ENCODE measurements at places on chromosomes 12 and 14. TPM values are rescaled to one million over a fixed set of nuclear protein-coding genes. Genes with fewer than 3 reads are reported as not detected.

- DNase-seq: no peak
- peaks cover 8% of the 10 kb centered on the region for H3K27me3 ChIP-seq
- H3K4me1 ChIP-seq: no peaks in the 10 kb centered on the region
- no peak overlapping the region for H3K27ac ChIP-seq
- no peaks in the 10 kb centered on the region for H3K36me3 ChIP-seq
Observed at GRCh38 chr12:112602150-112602549, 183.4 kb downstream of the PTPN11 start.

The ADCY4 gene
- polyA plus RNA-seq: 14.7 TPM

DNA sequence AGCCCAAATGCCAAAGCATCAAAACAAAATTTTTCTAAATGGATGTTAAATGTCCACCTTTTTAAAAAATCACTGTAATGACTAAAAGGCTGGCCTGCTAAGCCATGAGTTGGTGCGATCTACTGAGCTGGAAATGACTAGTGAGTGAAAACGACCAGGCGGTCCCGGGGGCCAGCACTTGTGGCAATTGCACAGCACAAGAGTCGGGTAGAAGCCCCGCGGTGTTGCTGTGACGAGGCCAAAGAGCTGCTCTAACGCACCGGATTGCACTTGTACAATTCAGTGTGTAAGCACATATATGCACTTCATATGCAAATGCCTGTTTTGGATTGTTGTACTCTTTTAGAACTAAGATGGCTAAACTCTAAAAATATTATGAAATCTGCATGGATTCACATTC, 64.1 kb upstream of the DYNC1H1 start:
- H3K27me3 ChIP-seq: no peaks in the 10 kb centered on the region
- no peaks in the 10 kb centered on the region for H3K4me1 ChIP-seq
- peaks cover 79% of the 10 kb centered on the region for H3K36me3 ChIP-seq
- no peak for DNase-seq

The RAPGEF3 gene
- 9.9 TPM for polyA plus RNA-seq

DNA sequence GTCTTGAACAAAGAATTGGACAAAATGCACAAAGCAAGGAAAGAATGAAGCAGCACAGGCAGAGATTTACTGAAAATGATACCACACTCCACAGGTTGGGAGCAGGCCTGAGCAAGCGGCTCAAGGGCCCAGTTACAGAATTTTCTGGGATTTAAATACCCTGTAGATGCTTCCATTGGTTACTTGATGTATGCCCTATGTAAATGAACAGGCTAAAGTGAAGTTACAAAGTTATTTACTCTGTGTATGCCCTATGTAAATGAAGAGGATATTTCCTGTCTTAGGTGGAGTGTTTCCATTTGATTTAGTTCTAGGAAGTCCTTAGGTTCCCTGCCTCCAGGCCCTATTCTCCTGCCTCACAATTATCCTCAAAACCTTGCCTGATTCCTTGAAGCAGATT, 36.6 kb downstream of the TMX1 start:
- no peaks in the 10 kb centered on the region for H3K27me3 ChIP-seq
- H3K4me1 ChIP-seq: no peaks in the 10 kb centered on the region

GRCh38 chr14:84420221-84420620, 1109.7 kb upstream of the FLRT2 start:
- peak; percentile 56 for DNase-seq
- H3K36me3 ChIP-seq: no peaks in the 10 kb centered on the region
- H3K4me3 ChIP-seq: no peak overlapping the region
- H3K27ac ChIP-seq: no peak overlapping the region
- no peaks in the 10 kb centered on the region for H3K27me3 ChIP-seq

GRCh38 chr14:55581342-55581771, 1.4 kb downstream of the KTN1 start:
- H3K27ac ChIP-seq: peak overlapping the region; percentile 87
- H3K4me3 ChIP-seq: peak overlapping the region; percentile 77
- no peak for DNase-seq
- H3K36me3 ChIP-seq: no peaks in the 10 kb centered on the region
- peaks cover 14% of the 10 kb centered on the region for H3K4me1 ChIP-seq

DNA sequence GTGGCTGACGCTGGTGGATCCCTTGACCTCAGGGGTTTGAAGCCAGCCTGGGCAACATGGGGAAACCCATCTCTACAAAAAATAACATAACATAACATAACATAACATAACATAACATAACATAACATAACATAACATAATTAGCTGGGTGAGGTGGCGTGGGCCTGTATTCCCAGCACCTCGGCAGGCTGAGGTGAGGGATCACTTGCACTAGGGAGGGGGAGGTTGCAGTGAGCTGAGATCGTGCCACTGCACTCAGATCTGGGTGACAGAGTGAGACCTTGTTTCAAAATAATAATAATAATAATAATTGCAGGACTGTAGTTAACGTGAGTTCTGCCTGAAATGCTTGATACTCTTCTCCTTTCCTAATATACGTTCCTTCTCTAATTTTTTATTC, 1.3 kb downstream of the MAGOHB start:
- peak overlapping the region; percentile 93 for H3K4me3 ChIP-seq
- H3K4me1 ChIP-seq: peaks cover 7% of the 10 kb centered on the region
- H3K27ac ChIP-seq: no peak overlapping the region

- no peak overlapping the region for H3K4me3 ChIP-seq
- H3K36me3 ChIP-seq: no peaks in the 10 kb centered on the region
- DNase-seq: peak; percentile 34
- H3K27me3 ChIP-seq: no peaks in the 10 kb centered on the region
Observed at GRCh38 chr12:101086490-101087135, 123.4 kb downstream of the SLC5A8 start.

The FBRSL1 gene
- 42.7 TPM for polyA plus RNA-seq

DNA sequence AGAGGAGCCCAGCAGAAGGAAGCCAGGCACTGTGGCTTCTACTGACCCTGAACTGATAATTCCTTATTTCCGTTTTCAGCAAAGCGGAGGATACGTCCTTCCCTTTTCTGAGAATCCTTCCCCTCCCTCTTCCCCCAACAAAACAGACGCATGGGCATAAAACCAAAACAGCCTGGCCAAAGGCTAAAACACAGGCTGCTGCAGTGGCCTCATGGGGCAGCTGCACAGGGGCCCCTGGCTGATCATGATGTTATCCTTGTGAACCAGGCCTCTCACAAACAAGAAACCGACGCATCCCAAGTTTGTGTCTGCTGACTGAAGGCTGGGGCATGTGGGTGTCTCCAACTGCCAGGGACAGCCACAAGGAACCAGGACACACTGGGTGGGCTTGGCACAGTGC, 23.4 kb upstream of the STON2 start:
- peak; percentile 91 for DNase-seq
- peaks cover 27% of the 10 kb centered on the region for H3K4me1 ChIP-seq
- H3K27ac ChIP-seq: peak overlapping the region; percentile 69
- peaks cover 24% of the 10 kb centered on the region for H3K36me3 ChIP-seq
- no peak overlapping the region for H3K4me3 ChIP-seq

The ANKS1B gene
- polyA plus RNA-seq: 2.8 TPM

DNA sequence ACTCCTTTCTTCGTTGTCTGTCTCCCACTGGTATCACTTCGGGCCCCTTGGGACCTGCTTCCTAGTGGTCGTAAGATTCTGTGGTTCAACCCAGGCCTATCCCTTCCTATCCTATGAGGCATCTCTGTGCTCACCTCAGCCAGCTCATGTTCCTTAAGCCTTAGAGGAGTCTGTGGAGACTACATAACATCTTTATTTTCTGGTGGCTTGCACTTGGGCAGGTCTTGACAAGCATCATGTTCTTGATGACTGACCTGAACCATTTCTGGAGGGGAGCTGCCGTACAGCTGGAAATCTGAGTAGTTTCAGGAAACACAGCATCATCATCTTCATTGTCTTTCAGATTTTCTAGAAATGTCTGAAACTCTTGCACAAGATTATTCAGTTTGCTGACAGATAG, 69.3 kb downstream of the PPFIBP1 start:
- peaks cover 17% of the 10 kb centered on the region for H3K4me1 ChIP-seq
- no peak overlapping the region for H3K4me3 ChIP-seq
- H3K27me3 ChIP-seq: no peaks in the 10 kb centered on the region
- H3K27ac ChIP-seq: peak overlapping the region; percentile 69
- no peak for DNase-seq
- H3K36me3 ChIP-seq: no peaks in the 10 kb centered on the region

The CDKN1B gene
- polyA plus RNA-seq: 49.8 TPM

The BICDL1 gene
- polyA plus RNA-seq: 3.4 TPM

The P2RX2 gene
- not detected for polyA plus RNA-seq

The IL31 gene
- not detected for polyA plus RNA-seq

DNA sequence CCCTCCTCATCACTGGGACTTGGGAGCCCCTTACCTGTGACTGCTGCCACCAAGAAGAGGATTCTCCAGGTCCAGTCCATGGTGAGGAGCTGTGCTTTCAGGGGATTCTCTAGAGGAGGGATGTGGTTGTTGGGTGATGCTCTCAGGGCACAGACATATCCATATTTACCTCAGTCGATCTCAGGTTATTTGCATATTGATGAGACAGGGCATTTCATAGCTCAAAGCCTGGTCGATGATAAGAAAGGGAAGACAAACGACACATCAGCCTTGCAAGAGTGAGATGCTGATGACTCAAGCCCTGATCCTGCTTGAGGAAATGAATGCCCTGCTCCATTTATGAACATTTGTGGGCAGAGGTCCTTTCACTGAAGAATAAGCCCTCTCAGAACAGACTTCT, 981.0 kb downstream of the TMEM121 start:
- H3K4me3 ChIP-seq: no peak overlapping the region
- no peaks in the 10 kb centered on the region for H3K4me1 ChIP-seq

The CDK2 gene
- polyA plus RNA-seq: 25.0 TPM

- peak; percentile 36 for DNase-seq
- H3K27ac ChIP-seq: no peak overlapping the region
- H3K4me3 ChIP-seq: no peak overlapping the region
- peaks cover 3% of the 10 kb centered on the region for H3K27me3 ChIP-seq
- H3K36me3 ChIP-seq: no peaks in the 10 kb centered on the region
Observed at GRCh38 chr12:108939594-108939993, 59.7 kb downstream of the DAO start.

The RPL10L gene
- 0.92 TPM for polyA plus RNA-seq

DNA sequence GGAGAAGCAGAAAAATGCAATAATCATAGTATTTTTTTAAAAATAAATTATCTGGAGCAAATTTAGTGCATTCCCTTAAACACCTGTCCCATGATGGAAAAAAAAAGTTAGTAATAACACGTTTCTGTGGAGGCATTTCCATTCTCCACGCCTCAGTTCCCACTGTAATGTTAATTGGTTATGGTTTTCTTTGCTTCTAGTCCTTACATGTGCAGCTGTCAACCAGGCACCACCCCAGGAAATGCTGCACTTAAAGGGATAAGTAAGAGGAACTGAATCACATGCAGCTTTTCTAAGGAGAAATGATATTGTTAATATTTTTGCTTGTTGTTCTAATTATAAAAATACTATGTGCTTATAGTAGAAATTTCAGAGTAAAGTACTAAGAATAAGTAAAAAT, 240.3 kb downstream of the ZFP36L1 start:
- peaks cover 79% of the 10 kb centered on the region for H3K4me1 ChIP-seq
- no peaks in the 10 kb centered on the region for H3K27me3 ChIP-seq
- peak overlapping the region; percentile 86 for H3K27ac ChIP-seq
- DNase-seq: peak; percentile 91
- H3K4me3 ChIP-seq: no peak overlapping the region

DNA sequence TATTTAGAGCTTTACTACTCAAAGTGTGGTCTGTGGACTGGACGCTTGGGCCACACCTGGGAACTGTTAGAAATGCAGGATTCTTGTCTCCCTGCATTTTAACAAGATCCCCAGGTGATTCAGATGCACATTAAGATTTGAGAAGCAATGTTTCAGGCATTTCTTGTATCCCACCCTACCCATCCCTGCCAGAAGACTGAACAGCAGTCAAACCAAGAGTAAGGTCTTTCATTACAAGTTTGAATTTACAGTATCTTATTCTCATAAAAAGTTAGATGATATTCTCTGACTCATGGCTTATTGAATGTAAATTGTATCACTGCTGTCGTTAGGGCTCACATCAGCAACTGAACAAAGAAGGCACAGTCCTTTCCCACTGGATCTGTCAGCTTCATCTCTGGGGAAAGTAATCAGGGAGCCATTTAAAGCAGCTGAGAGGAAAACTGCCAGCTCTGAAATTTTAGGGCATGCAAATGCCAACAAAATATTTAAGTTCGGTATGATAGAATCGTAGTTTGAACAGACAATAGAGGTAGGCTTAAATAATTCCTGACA, 141.1 kb downstream of the AKAP6 start:
- H3K27ac ChIP-seq: peak overlapping the region; percentile 56
- no peaks in the 10 kb centered on the region for H3K36me3 ChIP-seq
- H3K4me1 ChIP-seq: peaks cover 32% of the 10 kb centered on the region
- peak; percentile 57 for DNase-seq

- H3K27ac ChIP-seq: no peak overlapping the region
- peaks cover 1% of the 10 kb centered on the region for H3K4me1 ChIP-seq
- no peak overlapping the region for H3K4me3 ChIP-seq
- H3K36me3 ChIP-seq: no peaks in the 10 kb centered on the region
Observed at GRCh38 chr14:100467046-100467750, 120.0 kb downstream of the BEGAIN start.

- H3K4me1 ChIP-seq: peaks cover 6% of the 10 kb centered on the region
- no peak overlapping the region for H3K4me3 ChIP-seq
- no peaks in the 10 kb centered on the region for H3K27me3 ChIP-seq
- no peak for DNase-seq
- H3K36me3 ChIP-seq: no peaks in the 10 kb centered on the region
- no peak overlapping the region for H3K27ac ChIP-seq
Observed at GRCh38 chr14:100070310-100070709, 5.1 kb downstream of the EVL start.

DNA sequence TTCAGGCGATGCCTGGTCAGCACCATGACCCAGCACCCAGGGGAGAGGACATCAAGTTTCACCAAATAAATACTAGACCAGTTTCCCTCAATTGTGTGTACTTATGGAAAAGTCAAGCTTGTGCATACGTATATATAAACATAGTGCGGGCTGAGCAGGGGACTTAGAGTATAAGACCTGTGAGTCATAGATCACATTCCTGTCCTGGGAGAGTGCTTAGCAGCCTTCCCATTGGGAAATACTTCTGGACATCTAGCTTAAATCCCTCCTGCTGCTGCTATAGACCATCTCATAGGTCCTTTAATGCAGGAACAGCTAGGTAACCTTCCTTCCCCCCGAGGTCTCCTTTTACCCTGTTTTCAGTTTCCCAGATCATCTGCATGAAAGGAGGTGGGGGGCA, 51.9 kb downstream of the PRMT8 start:
- H3K4me1 ChIP-seq: no peaks in the 10 kb centered on the region
- no peak overlapping the region for H3K4me3 ChIP-seq
- no peak for DNase-seq
- no peak overlapping the region for H3K27ac ChIP-seq

Data from muscle of leg (tissue), 16 donors.